Cardiac muscle cell (in vitro differentiated cells and primary cell): ENCODE measurements at places on chromosomes 16 and 17. TPM values are rescaled to one million over a fixed set of nuclear protein-coding genes. Genes with fewer than 3 reads are reported as not detected.

TVP23C gene
- 20.8 and 33.4 TPM in 2 replicates for total RNA-seq

DNA sequence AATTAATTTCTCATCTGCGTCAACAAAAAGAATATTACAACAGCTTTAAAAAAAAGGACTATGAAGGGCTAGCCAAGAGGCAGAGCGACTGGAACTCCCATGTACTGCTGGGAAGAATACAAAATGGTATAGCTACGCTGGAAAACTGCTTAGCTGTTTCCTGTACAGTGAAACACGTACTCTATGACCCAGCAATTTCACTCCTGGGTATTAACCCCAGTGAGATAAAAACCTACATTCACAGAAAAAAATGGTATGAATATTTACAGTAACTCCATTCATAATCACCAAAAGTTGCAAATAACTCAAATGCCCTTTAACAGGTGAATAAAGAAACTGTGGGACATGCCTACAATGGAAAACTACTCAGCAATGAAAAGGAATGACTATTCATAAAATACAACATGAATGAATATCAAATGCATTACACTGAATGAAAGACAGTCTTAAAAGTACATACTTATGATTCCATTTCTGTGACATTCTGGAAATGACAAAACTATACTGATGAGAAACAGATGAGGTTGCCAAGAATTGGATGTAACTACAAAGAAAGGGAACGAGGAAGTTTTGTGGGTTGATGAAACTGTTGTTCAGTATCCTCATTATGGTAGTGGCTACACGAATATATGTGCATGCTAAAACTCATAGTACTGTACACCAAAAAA, 27.6 kb downstream of the CMTM4 start:
- no peaks in the 10 kb centered on the region for H3K4me1 ChIP-seq
- H3K4me3 ChIP-seq: no peak overlapping the region
- no peak for DNase-seq
- H3K27ac ChIP-seq: no peak overlapping the region
- no peaks in the 10 kb centered on the region for H3K27me3 ChIP-seq
- no peaks in the 10 kb centered on the region for H3K36me3 ChIP-seq

DNA sequence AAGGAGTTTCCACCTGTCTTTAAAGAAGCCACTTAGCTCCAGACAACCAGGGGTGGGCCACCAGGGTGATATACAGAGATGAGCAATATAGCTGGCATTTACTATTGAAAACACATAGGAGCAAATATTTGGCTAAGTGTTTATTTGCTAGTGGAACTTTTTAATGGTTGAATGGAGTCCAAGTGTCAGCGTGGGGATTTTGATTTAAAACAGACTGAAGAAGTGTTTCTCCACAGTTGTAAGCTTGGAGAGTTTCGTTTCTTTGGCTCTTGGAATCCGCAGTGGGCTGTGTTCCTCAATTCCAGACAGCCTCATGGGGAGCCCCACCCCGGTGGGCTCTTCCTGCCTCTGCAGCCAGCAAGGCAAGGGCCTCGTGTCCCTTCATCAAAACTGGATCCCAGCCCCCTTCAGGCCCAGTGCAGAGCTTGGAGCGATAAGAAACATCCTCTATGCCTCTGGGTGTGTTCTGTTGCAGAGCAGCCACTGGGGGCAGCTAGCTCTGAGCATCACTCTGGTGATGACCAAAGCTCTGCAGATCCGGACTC, 36.1 kb downstream of the NOG start:
- peaks cover 3% of the 10 kb centered on the region for H3K27me3 ChIP-seq
- H3K4me1 ChIP-seq: peaks cover 7% of the 10 kb centered on the region
- no peaks in the 10 kb centered on the region for H3K36me3 ChIP-seq
- DNase-seq: peak; percentile 62
- H3K27ac ChIP-seq: no peak overlapping the region

GRCh38 chr17:37713028-37713431, 31.8 kb downstream of the HNF1B start:
- no peak overlapping the region for H3K4me3 ChIP-seq
- H3K27ac ChIP-seq: no peak overlapping the region
- no peaks in the 10 kb centered on the region for H3K27me3 ChIP-seq
- H3K4me1 ChIP-seq: peaks cover 6% of the 10 kb centered on the region
- H3K36me3 ChIP-seq: no peaks in the 10 kb centered on the region

GRCh38 chr17:36703860-36704266, 102.5 kb downstream of the MRM1 start:
- peak; percentile 88 for DNase-seq
- no peak overlapping the region for H3K4me3 ChIP-seq
- H3K36me3 ChIP-seq: no peaks in the 10 kb centered on the region
- no peaks in the 10 kb centered on the region for H3K4me1 ChIP-seq
- H3K27me3 ChIP-seq: peaks cover 53% of the 10 kb centered on the region
- no peak overlapping the region for H3K27ac ChIP-seq

- no peak overlapping the region for H3K27ac ChIP-seq
- H3K4me1 ChIP-seq: no peaks in the 10 kb centered on the region
- H3K4me3 ChIP-seq: no peak overlapping the region
Observed at GRCh38 chr16:57609541-57610401, 18.7 kb upstream of the ADGRG1 start.

- peak overlapping the region; percentile 28 for H3K27ac ChIP-seq
- peaks cover 17% of the 10 kb centered on the region for H3K36me3 ChIP-seq
- H3K4me3 ChIP-seq: no peak overlapping the region
- no peaks in the 10 kb centered on the region for H3K4me1 ChIP-seq
Observed at GRCh38 chr17:37521821-37522220, 32.1 kb downstream of the DUSP14 start.

DNA sequence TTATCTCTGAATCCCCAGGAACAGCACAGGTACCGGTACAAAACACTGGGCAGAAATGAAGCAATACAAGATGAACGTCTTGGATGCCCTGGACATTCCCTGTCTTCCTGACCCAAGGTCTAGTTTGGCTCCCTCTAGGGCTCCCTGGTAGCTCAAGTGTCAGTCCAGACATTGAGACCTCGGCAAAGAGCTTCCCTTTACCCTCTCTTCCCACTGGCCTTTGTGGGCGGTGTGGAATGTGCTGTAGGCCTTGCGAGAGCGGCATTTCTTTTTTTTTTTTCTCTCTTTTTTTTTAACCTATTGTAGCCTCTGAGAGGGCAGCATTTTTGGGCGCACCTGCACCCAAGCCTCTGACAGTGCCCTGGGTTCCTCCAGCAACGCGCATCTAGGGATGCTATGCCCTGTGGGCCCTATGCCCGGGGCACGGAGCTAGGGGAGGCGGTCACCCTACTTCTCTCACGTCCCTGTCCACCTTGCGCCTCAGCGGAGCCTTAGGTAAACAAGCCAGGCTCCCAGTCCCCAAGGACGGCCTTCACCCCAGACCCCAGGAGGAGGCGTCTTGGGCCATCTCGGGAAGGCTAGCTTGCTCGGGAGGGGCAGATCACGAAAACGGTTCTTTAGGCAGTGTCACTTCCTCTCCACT, 1.2 kb upstream of the NFATC3 start:
- H3K27ac ChIP-seq: peak overlapping the region; percentile 82
- H3K36me3 ChIP-seq: no peaks in the 10 kb centered on the region
- H3K4me1 ChIP-seq: peaks cover 20% of the 10 kb centered on the region
- peak; percentile 28 for DNase-seq
- H3K4me3 ChIP-seq: peak overlapping the region; percentile 45

- H3K4me3 ChIP-seq: no peak overlapping the region
- H3K4me1 ChIP-seq: no peaks in the 10 kb centered on the region
- no peak overlapping the region for H3K27ac ChIP-seq
- no peaks in the 10 kb centered on the region for H3K36me3 ChIP-seq
Observed at GRCh38 chr16:77617996-77618395, 104.3 kb upstream of the NUDT7 start.
